ENCODE measurements at places on chromosomes 2 and 18.

GRCh38 chr2:222318712-222319585, 20.2 kb upstream of the PAX3 start:
- peak; percentile 58 for DNase-seq

GRCh38 chr2:170202437-170202836, 24.5 kb downstream of the MYO3B start:
- no peak for DNase-seq

DNA sequence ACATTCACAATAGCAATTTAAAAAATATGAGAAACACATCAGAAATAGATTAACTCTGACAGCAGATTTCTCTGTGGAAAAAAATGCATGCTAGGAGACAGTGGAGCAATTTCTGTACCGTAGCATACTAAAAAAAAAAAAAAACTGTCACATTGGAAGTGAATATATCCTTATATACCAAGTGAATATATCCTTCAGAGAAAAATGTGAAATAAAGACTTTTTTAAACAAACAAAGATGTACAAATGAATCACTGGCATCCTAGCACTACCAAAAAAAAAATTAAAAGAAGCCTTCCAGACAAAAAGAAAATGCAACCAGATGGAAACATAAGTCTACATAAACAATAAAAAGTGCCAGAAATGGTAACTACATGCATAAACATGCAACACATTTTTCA, 169.4 kb downstream of the NBAS start:
- no peak for DNase-seq

DNA sequence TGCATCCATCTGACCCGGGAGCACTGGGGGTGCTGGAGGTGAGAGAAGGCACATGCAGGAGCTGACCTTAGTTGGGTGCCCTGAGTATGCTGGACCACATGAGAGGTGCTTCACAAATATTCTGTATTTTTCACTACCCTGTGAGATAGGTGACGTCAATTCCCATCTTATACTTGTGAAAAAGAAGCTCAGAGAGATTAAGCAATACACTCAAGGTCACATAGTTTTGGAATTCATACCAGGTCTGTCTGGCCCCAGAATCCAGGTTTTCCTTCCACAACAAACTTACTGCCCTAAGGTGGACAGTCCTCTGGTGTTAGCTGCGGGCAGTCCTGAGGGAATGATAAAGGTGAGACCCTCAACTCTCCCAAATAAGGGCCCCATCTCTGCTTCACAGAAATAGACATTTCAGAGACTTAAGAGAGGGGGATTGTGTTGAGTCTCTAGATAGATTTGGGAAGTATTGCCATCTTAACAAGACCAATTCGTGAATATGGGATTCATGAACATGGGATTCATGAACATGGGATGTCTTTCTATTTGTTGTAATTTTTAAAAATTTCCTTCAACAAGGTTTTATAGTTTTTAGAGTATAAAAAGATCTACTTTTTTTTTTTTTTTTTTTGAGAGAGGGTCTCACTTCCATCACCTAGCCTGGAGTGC, 64.0 kb upstream of the SMAD7 start:
- no peak for DNase-seq

Measured in stimulated activated CD4-positive, alpha-beta T cell treated with anti-CD3 and anti-CD28 coated beads, Interleukin-15, amount 100 ng/mL, for 24 hours (primary cell).